ENCODE measurements at places on chromosomes 5 and 9.

GRCh38 chr5:3353561-3353960 lies 242.1 kb upstream of the IRX1 start:
- DNase-seq: no peak

DNA sequence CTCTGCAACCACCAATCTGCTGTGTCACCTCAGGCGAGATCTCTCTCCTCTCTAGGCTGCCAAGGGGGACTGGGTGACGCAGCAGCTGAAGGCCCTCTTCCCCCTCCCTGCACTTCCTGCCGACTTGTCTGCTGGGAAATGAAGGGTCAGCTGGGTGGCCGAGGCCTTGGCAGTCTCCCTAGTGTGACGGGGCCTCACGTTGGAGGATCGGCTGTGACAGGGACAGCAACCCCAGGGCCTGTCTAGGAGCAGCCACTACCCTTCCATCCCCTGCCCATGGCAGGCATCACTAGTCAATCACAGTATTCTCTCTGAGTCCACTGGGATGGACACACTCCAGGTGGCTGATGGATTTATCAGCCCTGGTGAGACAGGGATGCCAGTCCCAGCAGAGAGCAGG lies 107.3 kb upstream of the SARDH start:
- DNase-seq: no peak

- DNase-seq: no peak
Observed at GRCh38 chr5:62701036-62701435, 122.4 kb downstream of the LRRC70 start.

- peak; percentile 31 for DNase-seq
Observed at GRCh38 chr5:76269259-76269931, 133.7 kb upstream of the IQGAP2 start.

DNA sequence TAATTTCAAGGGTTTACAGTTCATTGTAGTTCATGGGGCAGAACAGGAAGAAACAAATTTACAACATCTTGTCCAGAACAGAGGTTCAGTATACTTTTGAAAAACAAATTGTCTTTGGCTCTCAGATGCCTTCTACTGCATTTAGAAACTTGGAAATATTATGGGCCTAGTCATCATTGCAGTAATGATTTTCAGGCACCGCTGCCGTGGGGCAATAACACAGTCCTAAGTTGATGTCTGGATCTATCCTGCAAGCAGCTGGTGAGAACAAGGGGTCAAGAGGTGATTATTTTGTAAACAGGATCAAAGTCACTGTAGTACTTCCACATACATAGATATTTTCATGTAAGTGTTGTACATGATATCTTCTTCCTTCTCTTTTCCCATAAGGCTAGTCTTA lies 82.5 kb upstream of the CAST start:
- DNase-seq: no peak

DNA sequence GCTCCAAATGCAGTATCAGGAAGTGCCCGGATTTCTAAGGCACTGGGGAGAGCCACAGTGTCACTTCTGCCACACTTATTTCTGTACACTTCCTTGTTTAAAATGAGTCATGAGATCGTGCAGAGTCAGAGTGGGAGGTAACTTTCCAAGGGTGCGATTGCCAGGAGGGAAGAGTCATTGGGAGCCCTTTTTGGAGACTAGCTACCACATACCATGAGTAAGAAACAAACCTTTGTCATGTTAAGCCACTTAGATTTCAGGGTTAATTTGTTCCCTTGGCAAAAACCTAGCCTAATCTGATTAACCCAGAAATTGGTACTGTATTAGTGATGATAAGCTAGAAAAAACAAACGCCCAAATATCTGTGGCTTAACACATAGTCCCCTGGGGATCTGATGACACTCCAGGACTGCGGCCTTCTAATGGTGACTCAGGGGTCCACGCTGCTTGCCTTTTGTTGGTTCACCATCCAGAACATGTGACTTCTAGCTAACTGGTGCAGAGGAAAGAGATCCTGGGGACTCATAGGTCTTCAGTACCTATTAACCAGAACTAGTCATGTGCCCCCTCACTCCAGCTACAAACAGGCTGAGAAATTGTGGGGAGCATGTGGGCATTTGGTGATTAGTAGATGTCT lies 48.6 kb upstream of the TLE1 start:
- DNase-seq: no peak

DNA sequence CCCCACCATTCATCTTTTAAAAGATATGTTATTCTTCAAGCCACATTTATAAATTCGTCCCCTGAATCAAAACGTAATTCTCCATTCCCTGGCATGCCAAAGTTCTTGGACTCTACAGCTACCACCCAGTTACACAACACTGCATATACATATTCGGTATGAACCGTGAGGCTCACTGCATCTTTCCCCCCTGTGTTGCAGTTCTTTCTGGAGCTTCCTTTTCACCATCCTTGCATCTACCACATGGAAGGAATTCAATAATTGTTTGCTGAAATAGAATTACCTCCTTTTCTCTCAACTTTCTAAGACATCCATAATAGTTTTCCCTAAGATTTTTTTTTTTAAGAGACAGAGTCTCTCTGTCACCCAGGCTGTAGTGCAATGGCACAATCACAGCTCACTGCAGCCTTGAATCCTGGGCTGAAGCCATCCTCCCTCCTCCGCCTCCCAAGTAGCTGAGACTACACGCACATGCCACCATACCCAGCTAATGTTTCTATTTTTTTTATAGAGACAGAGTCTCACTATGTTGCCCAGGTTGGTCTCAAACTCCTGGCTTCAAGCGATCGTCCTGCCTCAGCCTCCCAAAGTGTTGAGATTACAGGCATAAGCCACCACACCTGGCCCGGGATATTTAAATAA lies 3.3 kb downstream of the LPAR1 start:
- DNase-seq: no peak

GRCh38 chr9:116774421-116775180 lies 87.5 kb downstream of the TRIM32 start:
- DNase-seq: no peak

DNA sequence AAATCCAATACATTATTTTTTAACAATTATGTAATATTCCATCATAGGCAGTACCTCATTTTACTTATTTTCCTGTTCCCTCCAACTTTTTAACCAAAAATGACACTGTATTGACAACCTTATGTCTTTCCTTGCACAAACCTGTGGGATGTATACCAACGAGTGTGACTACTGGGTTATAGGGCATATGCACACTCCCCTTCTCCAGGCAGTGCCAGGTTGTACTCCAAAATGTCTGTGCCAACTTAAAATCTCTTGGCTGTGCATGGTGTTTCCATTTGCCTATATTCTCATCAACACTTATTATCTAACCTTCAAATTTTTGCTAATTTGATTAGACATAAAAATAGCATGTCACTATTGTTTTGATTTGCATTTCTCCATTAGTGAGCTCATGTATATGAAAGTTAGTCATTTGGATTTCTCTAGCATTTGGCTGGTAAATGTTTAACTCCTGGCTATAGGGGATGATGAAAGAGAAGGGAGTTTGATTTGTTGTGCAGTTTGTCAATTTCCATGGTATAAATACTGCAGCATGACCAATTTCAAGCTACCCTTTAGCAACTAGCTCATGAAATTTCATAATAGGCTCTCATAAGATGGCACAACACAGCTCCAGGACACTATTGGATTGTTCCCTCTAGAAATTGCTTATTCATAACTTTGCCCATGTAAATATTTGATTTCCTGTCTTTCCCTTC lies 129.9 kb downstream of the BAAT start:
- DNase-seq: no peak

GRCh38 chr5:179839328-179840256 lies 18.9 kb downstream of the SQSTM1 start:
- DNase-seq: no peak

- no peak for DNase-seq
Observed at GRCh38 chr5:71703941-71704340, 15.1 kb upstream of the CARTPT start.

DNA sequence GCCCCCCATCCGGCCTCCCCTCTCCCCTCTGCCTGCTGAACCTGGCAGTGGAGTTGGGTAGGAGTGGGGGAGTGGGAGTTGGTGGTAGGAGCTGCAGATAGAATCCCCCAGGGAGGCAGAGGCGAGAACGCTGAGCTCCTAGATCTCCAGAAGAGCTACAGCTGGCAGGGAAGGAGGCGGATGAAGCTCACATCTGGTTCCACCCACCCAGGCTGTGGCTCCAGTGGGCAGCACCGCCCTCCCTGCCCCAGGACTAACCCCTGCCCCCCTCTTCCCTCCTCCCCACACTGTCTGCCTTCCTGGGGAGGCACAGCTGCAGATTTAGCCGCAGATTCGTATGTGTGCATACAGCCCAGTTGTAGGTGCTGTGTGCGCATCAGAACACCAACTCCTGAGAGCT lies 34.2 kb downstream of the C9orf50 start:
- DNase-seq: no peak

DNA sequence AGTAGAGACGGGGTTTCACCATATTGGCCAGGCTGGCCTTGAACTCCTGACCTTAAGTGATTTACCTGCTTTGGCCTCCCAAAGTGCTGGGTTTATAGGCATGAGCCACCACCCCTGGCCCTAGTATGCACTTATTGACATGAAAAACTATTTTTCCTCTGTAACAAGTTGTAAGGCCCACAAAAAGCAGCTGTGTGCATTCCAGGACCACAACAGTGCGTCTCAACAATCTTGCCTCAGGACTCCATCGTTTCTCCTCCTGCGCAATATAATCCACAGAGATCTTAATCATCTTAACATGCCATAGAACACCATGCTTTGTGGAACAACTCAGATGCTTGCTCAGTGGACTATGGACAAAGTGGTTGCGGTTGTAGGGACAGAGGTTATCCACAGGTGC lies 10.2 kb downstream of the OR2V1 start:
- DNase-seq: no peak

GRCh38 chr5:99605904-99606303 lies 677.1 kb upstream of the CHD1 start:
- no peak for DNase-seq

DNA sequence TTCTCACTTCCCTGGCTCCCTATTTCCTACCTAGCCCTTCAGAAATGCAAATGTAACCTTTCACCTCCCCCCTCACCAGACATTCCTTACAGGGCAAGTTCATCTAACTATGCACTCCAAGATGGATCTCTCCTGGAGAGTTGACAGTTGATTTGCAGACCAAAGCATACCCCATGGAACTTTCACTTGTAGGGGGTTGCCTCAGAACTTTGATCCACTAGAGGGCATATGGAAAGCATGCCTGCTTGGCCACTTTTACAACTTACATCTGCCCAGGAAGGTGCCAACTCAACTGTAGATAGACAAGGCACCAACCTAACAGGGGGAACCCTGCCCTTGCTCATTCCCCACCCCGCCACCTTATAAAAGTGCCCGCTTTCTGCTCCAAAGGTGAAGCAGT lies 187.8 kb downstream of the NXNL2 start:
- no peak for DNase-seq

- DNase-seq: no peak
Observed at GRCh38 chr9:68913054-68913453, 100.9 kb downstream of the PRKACG start.

DNA sequence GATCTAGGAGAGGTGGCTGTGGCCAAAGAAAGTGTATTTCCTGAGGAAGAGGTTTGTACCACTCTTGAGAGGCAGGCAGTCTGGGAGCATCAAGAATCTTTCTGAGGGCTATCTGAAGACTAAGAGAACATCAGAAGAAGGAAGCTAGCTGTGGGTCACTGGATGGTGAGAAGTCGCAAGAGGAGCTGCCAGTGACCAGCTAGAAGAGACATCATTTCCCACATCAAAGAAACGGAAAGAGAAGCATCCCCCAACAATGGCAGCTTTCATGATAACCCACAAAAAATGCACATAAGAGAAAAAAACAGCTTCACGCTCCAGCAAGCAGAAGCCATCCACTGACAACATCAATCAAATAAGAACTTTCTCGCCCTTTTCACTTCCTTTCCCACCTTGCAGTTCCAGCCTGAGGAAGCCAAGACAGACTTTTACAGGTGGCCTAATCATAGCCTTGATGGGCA lies 25.0 kb upstream of the CEP78 start:
- peak; percentile 33 for DNase-seq

GRCh38 chr9:37925786-37926736 lies 22.1 kb upstream of the SLC25A51 start:
- DNase-seq: no peak

DNA sequence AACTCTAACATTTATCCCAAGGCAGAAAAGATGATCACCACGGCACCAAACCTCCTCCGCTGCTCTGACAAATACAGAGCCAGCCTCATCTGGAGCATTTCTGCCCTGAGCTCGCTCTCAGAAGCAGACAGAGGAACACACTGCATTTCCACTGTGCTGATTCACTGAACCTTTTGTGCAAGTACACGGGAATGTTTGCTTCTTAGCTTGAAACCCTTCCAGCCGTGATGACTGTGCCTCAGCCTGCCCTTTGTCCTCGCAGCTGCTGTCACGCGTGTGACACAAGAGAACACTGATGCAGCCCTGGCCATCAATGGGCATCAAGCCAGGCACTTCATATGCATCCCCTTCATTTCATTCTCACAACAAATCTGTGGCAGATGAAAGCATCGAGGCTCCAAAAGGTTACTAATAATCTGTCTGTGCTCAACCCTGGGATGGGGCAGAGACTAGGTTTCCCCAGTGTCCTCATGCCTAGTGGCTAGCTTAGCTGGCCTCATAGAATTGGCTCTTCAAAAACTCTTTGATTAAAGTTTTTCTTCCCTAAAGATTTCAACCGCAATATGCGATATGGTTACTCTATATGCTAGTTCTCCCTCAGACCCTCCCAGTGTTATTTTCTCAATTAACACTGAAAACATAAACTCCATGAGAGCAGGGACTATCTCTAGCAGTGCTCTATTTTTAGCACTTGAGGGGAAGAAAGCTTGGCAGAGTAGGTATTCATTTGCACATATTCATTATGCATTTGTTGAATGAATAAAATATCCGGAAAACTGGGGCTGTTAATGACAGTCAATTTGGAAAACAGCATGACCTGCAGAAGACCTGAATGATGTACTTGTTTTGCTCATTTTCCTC lies 7.3 kb downstream of the CDC14B start:
- no peak for DNase-seq

GRCh38 chr5:132102101-132102701 lies 28.6 kb downstream of the CSF2 start:
- DNase-seq: peak; percentile 57

GRCh38 chr9:136602193-136602885 lies 56.5 kb upstream of the NOTCH1 start:
- DNase-seq: no peak

DNA sequence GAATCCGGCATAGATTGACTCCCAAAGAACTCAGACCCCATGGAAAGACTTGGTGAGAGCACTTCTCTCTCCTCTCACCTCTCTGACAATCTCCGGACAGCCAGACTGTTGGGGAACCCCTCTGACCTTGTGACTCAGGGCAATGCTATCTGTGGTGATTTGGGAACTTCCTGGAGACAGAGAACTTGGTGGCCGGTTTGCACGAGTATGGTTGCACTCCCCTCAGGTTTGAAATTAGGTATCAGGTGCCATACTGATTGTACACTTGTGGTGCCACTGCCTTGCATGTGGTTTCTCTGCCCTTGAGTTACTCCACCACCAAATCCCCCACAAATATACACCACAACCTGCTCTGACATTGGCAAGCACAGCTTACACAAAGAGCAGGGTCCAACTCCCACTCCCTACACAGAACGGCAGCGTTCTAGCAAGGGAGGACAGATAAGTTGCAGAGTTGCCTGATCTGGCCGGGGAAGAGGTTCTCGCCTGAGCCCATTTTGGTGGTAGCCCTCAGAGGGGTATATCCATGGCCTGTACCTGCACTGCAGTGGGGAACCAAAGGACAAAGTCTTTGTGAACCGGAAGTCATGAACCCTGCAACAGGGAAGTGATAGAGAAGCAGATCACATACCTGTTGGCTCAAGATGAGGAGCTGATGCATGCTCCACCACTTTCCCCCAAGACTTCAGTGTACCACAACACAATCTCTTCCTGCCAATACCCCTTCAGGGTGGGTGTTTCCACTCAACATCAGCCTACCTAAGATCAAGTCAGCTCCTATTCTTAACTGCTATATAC lies 255.1 kb downstream of the MCTP1 start:
- no peak for DNase-seq

All from CD4-positive, alpha-beta T cell treated with Interleukin-2 at 100 ng/mL for 4 hours (primary cell).